ENCODE measurements at places on chromosomes 4 and X.
A peak's percentile ranks its signal among the peaks of the same experiment; 100 is the strongest.

GRCh38 chr4:93317561-93317960 is 511.0 kb upstream of the ATOH1 start:
- no peak for DNase-seq

DNA sequence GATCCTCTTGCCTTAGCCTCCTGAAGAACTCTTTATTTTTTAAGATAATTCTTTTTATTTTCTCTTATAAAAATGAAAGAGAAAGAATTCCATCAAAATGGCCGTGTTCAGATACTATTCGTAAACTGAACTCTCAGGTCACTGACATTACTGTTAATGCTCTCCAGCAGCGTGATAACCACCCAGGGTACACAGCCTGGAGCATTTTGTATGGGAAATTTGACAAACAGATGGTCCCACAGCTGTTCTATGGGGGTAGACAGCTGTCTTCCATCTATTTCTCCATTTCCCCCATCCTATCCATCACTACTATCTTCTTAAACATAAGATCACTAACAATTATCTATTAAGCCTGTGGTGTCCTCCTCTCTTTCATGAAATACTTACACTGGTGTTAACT is 47.8 kb downstream of the SYNPO2 start:
- DNase-seq = no peak

DNA sequence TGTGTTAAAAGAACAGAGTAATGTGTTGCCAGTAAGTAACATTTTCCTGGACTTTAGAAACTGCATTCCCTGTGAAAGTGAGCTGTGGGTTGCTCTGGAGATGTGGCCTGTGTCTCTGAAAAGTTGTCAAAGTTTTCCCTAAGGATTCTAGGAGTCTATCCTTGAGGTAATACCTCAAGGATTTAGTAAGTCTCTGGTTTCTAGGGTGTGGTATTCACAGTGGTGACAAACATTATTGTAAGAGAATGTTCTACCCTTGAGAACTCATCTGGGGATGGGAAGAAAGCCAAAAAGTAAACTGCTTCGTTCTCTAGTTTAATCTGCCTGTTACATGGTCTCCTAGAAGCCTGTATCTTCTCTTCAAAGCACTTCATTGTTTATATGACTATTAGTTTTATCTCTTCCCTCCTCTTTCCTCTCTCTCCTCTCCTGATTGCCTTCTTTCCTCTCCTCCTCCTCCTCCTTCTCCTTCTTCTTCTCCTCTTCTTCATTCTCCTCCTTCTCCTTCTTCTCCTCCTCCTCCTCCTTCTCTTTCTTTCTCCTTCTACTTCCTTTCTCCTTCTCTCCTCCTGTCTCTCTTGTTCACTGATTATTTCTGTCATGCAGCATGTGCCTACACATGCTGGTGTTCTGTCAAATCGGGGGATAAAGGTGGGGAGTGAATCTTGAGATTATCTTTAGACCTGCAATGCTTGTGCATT is 321.3 kb downstream of the PTTG2 start:
- no peak for DNase-seq

- no peak for DNase-seq
These were observed 30.2 kb upstream of the SYTL5 start for GRCh38 chrX:37976153-37976552.

GRCh38 chr4:102263024-102263787 is 82.1 kb downstream of the SLC39A8 start:
- no peak for DNase-seq

GRCh38 chr4:4889781-4890180 is 30.3 kb downstream of the MSX1 start:
- no peak for DNase-seq

DNA sequence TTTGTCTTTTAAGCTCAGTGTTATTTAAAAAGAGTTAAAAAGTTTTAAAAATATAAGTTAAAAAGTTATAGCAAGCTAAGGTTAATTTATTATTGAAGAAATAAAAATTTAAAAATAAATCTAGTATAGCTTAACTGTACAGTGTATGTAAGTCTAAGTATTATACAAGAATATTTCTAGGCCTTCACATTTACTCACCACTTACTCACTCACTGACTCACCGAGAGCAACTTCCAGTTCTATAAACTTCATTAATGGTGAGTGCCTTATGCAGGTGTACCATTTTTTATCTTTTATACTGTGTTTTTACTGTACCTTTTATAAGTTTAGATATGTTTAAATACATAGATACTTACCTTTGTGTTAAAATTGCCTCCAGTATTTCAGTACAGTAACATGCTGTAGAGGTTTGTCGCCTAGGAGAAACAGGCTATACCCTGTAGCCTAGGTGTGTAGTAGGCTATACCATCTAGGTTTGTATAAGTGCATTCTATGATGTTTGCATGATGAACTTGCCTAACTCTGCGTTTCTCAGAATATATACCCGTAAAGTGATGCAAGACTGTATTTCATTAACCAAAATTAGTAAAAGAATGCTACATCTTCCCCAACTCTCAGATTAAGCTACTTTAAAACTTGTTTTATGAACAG is 202.9 kb downstream of the CFAP299 start:
- DNase-seq = no peak

- no peak for DNase-seq
These were observed 22.0 kb upstream of the PTTG2 start for GRCh38 chr4:37938208-37938607.

GRCh38 chrX:137198040-137198439 is 164.2 kb upstream of the GPR101 start:
- DNase-seq = no peak

GRCh38 chr4:3303565-3303824 is 10.7 kb downstream of the RGS12 start:
- DNase-seq = no peak

DNA sequence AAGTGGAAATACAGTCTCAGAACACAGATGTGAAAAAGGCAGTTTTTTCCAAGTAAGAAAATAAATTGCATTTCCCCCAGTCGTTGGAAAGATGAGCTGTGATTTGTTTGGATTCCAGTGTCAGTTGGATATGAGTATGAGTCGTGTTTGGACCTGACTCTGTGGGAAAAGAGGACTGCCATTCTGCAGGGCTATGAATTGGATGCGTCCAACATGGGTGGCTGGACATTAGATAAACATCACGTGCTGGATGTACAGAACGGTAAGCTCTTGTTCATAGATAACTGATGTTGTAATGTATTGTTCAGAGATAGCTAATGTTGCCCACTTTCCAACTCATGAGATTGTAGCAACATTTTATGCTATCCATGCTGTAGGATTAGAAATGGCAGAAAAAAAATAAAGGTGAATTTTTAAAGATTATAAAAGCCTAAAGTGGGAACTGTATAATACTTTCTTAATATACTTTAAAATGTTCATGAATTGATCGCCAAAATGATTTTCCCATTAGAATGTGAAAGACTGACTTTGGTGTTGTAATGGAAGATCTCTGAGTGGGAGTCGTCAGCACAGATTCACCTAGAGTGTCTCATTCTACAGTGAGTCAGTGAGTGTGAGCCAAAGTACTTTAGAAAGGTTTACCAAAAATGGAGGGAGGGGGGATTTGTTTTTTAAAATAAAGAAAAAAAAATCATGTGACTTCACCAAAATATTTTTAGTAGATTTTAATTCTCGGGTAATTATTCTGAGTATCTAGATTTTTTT is 178.7 kb downstream of the DCTD start:
- DNase-seq = no peak

DNA sequence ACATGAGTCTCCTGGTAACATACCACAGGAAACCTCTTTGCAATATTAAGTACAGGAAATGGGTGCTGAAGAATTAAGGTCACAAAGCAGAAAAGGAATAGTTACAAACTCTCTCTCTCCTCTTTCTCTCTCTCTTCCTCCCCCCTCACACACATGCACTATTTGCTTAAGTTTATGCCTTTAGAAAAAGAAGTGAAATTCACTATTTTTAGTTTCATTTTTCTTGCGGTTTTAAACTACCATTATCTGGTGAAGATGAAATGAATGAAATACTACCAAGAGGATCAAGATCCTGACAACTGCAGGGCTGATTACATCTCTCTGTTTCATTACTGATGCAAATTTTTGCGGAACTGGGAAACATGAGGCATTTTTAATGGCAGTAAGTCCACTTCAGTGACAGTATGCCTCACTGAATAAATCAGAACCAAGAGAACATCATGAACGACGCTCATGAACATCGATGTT is 64.3 kb upstream of the FTHL17 start:
- no peak for DNase-seq

DNA sequence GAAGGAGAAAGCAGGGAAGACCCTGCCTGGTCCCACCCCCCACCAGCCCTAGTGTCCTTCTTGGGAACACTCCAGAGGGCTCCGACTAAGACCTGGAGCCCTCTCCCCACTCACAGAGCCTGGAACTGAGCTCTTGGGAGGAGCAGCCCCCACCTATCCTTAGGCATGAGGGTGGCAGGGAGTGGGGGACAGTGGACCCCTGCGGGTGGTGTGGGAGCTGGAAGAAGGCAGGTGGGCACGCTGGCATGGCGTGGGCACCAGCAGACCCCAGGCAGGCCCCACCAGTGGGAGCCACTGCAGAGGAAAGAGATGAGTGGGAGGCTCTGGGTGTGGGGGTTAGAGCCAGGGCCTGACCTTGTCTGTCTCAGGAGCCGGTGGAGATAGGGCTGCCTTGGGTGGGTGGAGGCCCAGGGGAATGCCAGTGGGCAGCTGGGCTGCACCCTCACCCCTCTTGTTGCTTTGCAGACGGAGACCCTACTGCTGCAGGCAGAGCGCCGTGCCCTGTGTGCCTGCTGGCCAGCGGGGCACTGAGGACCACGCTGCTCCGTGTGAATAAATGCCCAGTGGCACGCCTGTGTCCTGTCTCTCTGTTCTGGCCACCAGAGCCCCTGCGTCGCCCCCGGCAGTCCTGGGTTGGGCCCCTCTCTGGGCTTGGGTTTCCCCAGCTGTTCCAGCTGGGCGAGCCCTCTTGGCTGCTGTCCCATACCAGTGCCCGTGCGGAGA is 15.6 kb upstream of the NAT8L start:
- no peak for DNase-seq

DNA sequence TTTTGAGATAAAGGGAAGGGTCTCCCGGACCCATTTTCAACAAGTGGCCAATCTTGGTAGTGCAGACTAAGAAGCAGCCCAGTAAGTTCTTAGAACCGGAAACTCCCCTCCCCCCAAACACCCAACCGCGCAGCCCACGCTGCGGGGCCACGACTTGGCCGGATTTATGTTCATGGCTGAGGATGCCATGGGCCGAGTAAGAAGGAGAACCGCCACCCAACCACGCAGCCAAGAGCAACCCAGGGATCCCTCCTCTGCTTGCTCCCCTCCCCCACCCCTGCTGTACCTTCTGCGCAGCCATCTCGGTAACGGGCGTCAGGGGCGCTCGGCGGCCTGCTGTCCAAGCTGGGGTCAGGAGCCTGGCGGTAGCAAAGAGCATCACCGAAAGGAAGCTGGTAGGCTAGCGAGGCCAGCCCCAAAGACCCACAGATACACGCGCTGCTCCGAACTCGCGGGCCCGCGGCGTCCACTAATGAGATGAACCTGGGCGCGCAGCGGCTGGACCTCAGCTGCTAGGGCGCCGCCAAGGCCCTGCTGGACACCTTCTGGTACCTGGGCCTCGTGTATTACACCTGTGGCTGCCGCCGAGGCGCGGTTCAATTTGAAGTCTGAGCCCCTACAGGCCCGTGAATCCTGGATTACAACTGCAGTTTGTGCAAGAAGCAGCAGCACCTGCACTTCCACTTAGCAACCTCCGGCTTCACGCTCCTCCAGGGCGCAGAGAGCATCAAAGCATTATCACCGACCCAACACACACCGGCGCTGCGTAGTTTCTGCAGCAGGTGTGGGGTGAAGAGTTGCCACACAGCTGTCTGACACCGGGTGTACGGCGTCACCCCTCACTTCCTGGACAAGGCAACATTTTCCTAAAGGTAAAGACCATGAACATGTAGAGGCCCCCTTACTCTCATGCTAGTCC is 63.4 kb downstream of the NUDT10 start:
- DNase-seq = peak; percentile 65

GRCh38 chr4:76615999-76616398 is 181.0 kb downstream of the SHROOM3 start:
- DNase-seq = no peak

DNA sequence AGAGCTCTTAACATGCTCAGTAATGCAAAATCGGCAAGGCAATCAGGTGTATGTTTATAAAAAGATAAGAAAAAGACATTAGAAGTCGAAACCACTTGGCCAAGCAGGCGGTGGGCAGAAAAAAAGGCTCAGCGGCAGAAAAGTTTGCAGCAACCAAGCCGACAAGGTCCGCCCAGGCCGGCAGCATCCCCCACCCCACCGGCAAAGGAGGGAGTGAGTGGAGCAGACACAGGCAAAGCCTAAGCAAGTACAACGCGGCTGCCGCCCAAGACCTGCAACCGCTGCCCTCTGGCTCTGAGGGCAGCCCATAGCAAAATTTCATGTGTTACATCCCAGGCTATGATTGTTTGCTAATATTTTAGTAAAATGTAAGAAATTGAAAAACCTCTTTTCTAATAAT is 125.4 kb upstream of the ZCCHC13 start:
- DNase-seq = no peak

GRCh38 chr4:183806341-183806740 is 98.8 kb upstream of the STOX2 start:
- DNase-seq = no peak

GRCh38 chr4:43763029-43763610 is 685.5 kb downstream of the KCTD8 start:
- no peak for DNase-seq

- no peak for DNase-seq
These were observed 30.0 kb downstream of the TACC3 start for GRCh38 chr4:1751155-1751918.

- DNase-seq = no peak
These were observed 95.2 kb upstream of the NAP1L5 start for GRCh38 chr4:88792821-88793220.

DNA sequence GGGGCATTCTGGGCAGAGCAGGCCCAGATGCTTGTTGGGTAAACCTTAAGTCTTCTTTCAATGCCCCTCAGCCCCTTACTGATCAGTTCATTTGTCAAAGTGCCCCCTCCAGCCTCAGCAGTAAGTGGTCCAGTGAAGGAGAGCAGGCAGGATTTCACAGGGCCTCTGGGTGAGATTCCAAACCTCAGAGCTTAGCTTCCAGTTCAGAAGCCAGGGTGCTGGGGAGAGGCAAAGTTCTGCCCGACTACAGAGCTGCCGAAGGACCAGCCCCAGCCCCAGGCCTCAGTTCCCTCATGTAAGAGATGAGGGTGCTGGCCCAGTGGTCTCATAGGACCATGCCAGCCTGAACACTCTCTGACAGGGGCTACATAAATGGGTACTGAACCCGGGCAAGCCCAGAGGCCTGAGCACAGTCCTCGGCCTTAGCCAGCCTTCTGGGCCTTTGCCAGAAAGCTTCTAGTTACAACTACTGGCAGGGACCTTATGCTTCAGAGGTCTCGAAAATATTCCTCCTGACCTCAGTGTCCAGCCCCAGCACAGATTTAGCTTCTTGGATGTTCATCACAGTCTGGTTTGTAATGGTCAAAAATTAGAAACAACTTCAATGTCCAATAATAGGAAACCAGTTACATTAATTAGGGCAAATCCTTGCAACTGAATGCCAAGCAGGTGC is 851 bp upstream of the RIPPLY1 start:
- DNase-seq = no peak

- DNase-seq = no peak
These were observed 406.3 kb upstream of the GRIA3 start for GRCh38 chrX:122777766-122778165.

GRCh38 chr4:8215001-8215427 is 15.9 kb downstream of the SH3TC1 start:
- no peak for DNase-seq

GRCh38 chr4:79513576-79513975 is 105.5 kb upstream of the GK2 start:
- no peak for DNase-seq

GRCh38 chrX:68703369-68703768 is 55.9 kb downstream of the STARD8 start:
- DNase-seq = no peak

- no peak for DNase-seq
These were observed 60.2 kb downstream of the BANK1 start for GRCh38 chr4:101850698-101851097.

Measured in left forelimb (tissue), 1 donor.